ENCODE measurements at places on chromosomes 5 and 9.

DNA sequence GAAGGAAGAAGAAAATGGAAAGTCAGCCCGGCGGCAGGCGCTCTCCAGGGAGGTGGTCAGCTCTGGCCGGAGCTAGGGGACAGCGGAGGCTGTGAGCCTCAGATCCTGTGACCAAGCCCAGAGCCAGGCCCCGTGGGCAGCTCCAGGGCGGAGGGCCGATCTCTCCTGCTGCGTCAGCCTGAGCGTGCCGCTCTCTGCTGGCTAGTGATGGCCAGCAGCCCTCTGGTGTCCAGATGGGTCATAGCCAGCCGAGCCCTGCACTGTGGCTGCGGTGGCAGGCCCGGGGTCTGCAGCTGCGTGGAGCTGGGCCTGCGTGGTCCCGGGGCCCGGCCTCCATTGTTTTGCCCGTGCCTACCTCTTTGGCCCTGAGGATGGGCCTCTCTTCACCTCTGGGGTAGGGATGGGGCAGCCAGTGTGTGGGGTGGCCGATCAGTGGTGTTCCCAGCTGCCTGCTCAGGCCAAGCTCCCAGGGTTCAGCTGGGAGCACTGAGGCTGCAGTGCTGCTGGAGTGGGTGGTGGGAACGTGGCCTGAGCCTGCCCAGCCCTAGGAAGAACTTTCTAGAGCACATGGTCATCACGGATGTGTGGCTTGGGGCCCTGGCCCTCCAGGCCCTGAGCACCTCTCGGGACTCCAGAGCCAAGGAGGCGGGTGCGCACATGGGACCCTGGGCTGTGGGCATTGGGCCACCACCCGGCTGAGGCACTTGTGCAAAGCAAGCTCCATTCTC, 17.1 kb upstream of the NRARP start:
- H3K27ac ChIP-seq, result no peak overlapping the region
- H3K4me1 ChIP-seq, result peaks cover 5% of the 10 kb centered on the region
- H3K36me3 ChIP-seq, result no peaks in the 10 kb centered on the region
- no peaks in the 10 kb centered on the region for H3K27me3 ChIP-seq

GRCh38 chr5:56167519-56167918, 65.6 kb downstream of the ANKRD55 start:
- H3K36me3 ChIP-seq, result no peaks in the 10 kb centered on the region
- no peak overlapping the region for H3K4me3 ChIP-seq
- no peak overlapping the region for H3K27ac ChIP-seq
- H3K4me1 ChIP-seq, result no peaks in the 10 kb centered on the region
- no peak for DNase-seq
- H3K27me3 ChIP-seq, result no peaks in the 10 kb centered on the region

DNA sequence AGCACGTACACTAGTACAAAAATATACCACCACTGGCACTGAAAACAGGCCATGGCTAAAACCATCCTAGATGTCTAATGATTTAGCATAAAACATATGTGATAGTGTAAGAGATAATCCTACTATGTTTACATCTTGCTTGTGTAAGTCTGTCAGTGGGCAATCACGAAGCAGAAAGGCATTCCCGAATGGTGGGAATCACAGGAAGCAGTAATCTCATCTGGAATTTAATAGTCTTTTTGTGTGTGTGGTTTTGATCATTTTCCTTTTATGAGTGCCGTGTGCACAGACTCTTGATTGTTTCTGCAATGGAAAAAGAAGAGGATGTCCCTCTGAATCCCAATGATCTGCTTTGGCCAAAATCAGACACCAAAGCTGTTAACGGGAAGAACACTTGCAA, 200.5 kb downstream of the EBF1 start:
- H3K4me1 ChIP-seq, result peaks cover 14% of the 10 kb centered on the region
- no peak for DNase-seq
- H3K27ac ChIP-seq, result peak overlapping the region; percentile 83
- no peaks in the 10 kb centered on the region for H3K36me3 ChIP-seq
- H3K4me3 ChIP-seq, result no peak overlapping the region

GRCh38 chr9:121581786-121582600, 69.4 kb upstream of the DAB2IP start:
- H3K27me3 ChIP-seq, result peaks cover 1% of the 10 kb centered on the region
- no peak overlapping the region for H3K27ac ChIP-seq
- no peaks in the 10 kb centered on the region for H3K4me1 ChIP-seq
- no peaks in the 10 kb centered on the region for H3K36me3 ChIP-seq
- DNase-seq, result no peak

DNA sequence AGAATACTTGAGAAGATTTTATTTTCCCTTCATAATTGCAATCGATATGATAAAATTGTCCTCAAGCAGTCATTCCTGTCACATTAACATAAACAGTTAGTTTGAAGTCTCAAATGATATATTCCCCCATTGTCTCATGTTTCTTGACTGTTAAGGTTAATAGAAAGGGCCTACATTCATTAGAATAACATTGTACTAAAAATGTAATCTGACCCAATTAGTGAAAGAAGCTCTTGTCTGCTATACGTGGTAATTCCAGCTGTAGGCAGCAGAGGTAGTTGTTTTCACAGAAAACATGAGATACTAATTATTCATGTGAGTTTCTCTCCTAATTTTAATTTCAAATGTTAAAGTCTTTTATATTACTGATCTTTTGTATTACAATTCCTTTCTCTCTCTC, 25.9 kb upstream of the AP3B1 start:
- no peak overlapping the region for H3K4me3 ChIP-seq
- H3K36me3 ChIP-seq, result no peaks in the 10 kb centered on the region
- no peaks in the 10 kb centered on the region for H3K27me3 ChIP-seq
- DNase-seq, result no peak

DNA sequence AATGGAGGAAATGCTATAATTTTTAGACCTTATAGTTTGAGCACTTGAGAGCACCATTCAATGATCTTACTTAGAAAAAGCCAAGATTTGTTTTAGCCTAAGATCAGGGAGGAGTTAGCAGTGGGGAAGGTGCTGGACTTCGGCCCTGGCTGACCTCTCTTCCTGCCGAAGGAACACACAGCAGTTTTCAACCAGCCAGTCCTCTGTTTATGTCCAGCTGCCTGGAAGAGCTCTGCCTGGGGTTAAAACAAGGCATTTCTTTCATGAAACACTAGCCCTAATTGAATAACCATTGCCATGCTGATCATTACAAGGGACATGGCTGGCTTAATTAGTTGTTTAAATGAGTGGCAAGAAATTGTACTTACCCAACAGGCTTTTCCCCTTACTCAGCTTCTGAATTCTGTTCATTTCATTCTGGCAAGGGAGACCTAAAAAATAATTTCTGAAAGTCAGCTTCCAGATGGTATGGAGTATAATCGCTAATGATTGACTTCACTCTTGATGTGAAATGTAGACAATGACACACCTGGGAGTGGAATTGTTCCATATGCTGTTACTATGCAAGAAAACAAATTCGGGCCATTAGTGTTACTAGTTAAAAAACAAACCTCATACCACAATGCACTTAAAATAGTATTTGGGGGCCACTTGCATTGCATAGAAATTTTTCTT, 514.2 kb downstream of the SPOCK1 start:
- DNase-seq, result no peak
- H3K36me3 ChIP-seq, result no peaks in the 10 kb centered on the region
- H3K4me3 ChIP-seq, result no peak overlapping the region
- H3K27ac ChIP-seq, result no peak overlapping the region
- no peaks in the 10 kb centered on the region for H3K4me1 ChIP-seq

GRCh38 chr9:116152941-116153764, 438 bp upstream of the PAPPA start:
- no peaks in the 10 kb centered on the region for H3K36me3 ChIP-seq
- DNase-seq, result no peak
- H3K4me3 ChIP-seq, result no peak overlapping the region
- H3K27me3 ChIP-seq, result peaks cover 12% of the 10 kb centered on the region

- no peak overlapping the region for H3K4me3 ChIP-seq
- no peak overlapping the region for H3K27ac ChIP-seq
- H3K36me3 ChIP-seq, result no peaks in the 10 kb centered on the region
- H3K4me1 ChIP-seq, result no peaks in the 10 kb centered on the region
- DNase-seq, result no peak
These were observed 12.6 kb upstream of the IL12B start for GRCh38 chr5:159342840-159343239.

DNA sequence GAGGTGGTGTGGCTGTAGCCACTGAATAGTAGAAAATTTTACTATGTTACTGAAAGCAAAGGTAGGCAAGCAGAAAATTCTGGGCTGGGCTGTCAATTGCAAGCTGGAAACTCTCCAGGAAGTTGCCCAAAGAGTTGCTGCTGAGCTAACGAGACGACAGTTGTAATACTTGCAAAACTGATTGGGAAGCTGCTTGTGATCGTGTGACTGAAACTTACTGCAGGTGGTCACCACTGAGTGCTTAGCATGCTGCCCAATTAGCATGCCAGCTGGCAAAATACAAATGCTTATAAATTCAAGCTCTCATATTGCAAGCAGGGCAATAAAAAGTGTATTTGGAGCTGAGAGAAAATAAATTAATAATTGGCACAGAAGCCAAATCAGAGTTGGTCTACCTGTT, 758.5 kb upstream of the EDIL3 start:
- no peak for DNase-seq
- H3K4me3 ChIP-seq, result no peak overlapping the region
- H3K27ac ChIP-seq, result no peak overlapping the region
- no peaks in the 10 kb centered on the region for H3K27me3 ChIP-seq
- no peaks in the 10 kb centered on the region for H3K36me3 ChIP-seq
- H3K4me1 ChIP-seq, result no peaks in the 10 kb centered on the region

GRCh38 chr9:88378317-88378716, 9.9 kb upstream of the SPIN1 start:
- no peak overlapping the region for H3K4me3 ChIP-seq
- no peak for DNase-seq
- no peaks in the 10 kb centered on the region for H3K27me3 ChIP-seq
- no peaks in the 10 kb centered on the region for H3K36me3 ChIP-seq

DNA sequence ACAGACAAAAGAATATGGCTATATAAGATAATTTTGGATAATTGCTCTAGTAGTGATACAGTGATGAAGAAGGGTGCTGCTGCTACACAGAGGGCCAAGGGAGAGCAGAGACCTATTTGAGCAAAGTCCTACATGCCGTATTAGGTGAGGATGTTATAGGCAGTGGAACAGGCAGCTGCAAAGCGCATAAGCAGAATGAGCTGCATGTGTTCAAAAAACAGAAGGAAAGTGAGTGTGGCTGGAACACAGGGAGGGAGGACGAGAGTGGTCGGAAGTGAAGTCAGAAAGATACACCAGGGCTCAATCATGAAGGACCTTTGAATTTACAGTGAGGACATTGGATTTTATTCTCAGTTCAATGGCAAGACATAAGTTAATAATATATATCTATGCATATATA, 35.4 kb downstream of the ITGA2 start:
- no peaks in the 10 kb centered on the region for H3K36me3 ChIP-seq
- H3K27me3 ChIP-seq, result no peaks in the 10 kb centered on the region
- DNase-seq, result no peak
- H3K4me1 ChIP-seq, result no peaks in the 10 kb centered on the region
- H3K27ac ChIP-seq, result no peak overlapping the region
- no peak overlapping the region for H3K4me3 ChIP-seq

Measured in GM12878 (cell line).